ENCODE measurements at places on chromosomes 2 and 18. TPM values are rescaled to one million over a fixed set of nuclear protein-coding genes. Genes with fewer than 3 reads are reported as not detected.

Gene GPAT2
- 2.8 TPM for total RNA-seq

Gene SPC25
- 2.0 TPM for total RNA-seq

Gene HOXD1
- not detected for total RNA-seq

Gene COL4A3
- total RNA-seq, result not detected

Gene RNF144A
- 2.2 TPM for total RNA-seq

Gene UCN
- 2.1 TPM for total RNA-seq

Gene GKN2
- total RNA-seq, result not detected

Gene NCKAP1
- total RNA-seq, result 99.8 TPM

Gene SLC19A3
- 0.08 TPM for total RNA-seq

Gene CYP27A1
- 2.7 TPM for total RNA-seq

Gene CIB4
- total RNA-seq, result not detected

Gene CABYR
- total RNA-seq, result 6.4 TPM

Gene IL36A
- not detected for total RNA-seq

Gene TMEM247
- total RNA-seq, result not detected

Gene RAD51AP2
- total RNA-seq, result 0.04 TPM

Gene CTLA4
- total RNA-seq, result not detected

Gene DPP10
- total RNA-seq, result 0.78 TPM

Gene ALPG
- total RNA-seq, result not detected

Gene LINC00305
- total RNA-seq, result not detected

Gene HOXD12
- total RNA-seq, result not detected

Gene CDH20
- total RNA-seq, result not detected

Gene RASGRP3
- not detected for total RNA-seq

Gene AQP12B
- total RNA-seq, result not detected

Gene DCDC2C
- total RNA-seq, result not detected

Gene TCF7L1
- total RNA-seq, result 2.0 TPM

Gene B4GALT6
- 7.7 TPM for total RNA-seq

Gene DNER
- 4.6 TPM for total RNA-seq

Gene ROCK1
- total RNA-seq, result 20.5 TPM

Gene ZC3H8
- total RNA-seq, result 7.6 TPM

Gene GCKR
- not detected for total RNA-seq

Gene GPBAR1
- total RNA-seq, result not detected

Gene CCBE1
- total RNA-seq, result 9.2 TPM

Gene MPP4
- 0.55 TPM for total RNA-seq

Gene UPP2
- not detected for total RNA-seq

Gene ARHGEF4
- 34.5 TPM for total RNA-seq

Gene FMNL2
- total RNA-seq, result 47.8 TPM

Gene MAP4K4
- 80.0 TPM for total RNA-seq

Gene GULP1
- 10.3 TPM for total RNA-seq

Gene SCN1A
- total RNA-seq, result not detected

Gene AMER3
- total RNA-seq, result not detected

Gene RNU2-63P
- total RNA-seq, result under 0.01 TPM

Gene IL18RAP
- total RNA-seq, result not detected

Gene PNPT1
- 22.3 TPM for total RNA-seq

Gene CD8B2
- total RNA-seq, result not detected
